ENCODE measurements at places on chromosomes 1 and 21.

DNA sequence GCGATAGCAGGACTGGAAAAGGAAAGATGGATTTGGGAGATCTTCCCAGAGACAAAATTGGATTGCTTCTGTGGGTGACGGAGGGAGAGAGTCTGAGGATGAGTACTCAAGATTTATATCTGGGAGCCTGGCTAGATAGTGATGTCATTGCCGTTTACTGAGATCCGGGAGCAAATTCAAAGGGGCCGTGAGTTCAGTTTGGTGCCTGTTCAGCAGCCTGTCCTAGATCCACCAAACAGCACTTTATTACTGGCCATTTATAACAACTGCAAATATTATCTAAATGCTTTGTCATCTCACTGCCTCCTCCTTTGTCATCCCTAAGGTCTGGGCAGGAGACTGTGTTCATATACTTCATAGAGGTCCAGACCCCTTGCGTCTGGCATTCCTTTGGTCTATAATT is 29.2 kb downstream of the MAPKAPK2 start:
- DNase-seq, result no peak
- no peak overlapping the region for H3K4me3 ChIP-seq
- no peaks in the 10 kb centered on the region for H3K36me3 ChIP-seq
- H3K27ac ChIP-seq, result peak overlapping the region; percentile 52
- H3K27me3 ChIP-seq, result no peaks in the 10 kb centered on the region

DNA sequence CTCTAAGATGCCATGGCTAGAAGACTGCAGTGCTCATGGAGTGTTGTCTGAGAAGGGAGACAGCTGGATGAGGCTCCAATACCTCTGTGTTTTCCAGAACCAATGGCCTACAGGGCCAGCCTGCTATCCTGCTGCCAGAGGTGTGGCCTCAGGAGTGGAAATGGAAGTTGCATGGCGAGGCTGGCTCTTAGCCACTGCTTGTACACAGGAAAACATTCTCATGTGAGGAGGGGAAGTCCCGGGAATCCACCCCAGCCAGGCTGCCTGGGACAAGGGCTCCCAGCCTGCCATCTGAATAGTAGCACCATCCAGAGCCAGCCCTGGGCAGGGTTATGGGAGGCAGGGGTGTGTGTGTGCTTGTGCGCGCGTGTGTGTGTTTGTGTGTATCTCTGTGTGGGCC is 56.5 kb downstream of the SDC3 start:
- no peak overlapping the region for H3K27ac ChIP-seq
- H3K36me3 ChIP-seq, result no peaks in the 10 kb centered on the region
- no peak overlapping the region for H3K4me3 ChIP-seq
- H3K27me3 ChIP-seq, result no peaks in the 10 kb centered on the region
- H3K4me1 ChIP-seq, result no peaks in the 10 kb centered on the region
- DNase-seq, result no peak

GRCh38 chr1:15616373-15617172 is 685 bp upstream of the DDI2 start:
- peak overlapping the region; percentile 82 for H3K4me3 ChIP-seq
- H3K36me3 ChIP-seq, result peaks cover 3% of the 10 kb centered on the region
- H3K4me1 ChIP-seq, result peaks cover 25% of the 10 kb centered on the region

DNA sequence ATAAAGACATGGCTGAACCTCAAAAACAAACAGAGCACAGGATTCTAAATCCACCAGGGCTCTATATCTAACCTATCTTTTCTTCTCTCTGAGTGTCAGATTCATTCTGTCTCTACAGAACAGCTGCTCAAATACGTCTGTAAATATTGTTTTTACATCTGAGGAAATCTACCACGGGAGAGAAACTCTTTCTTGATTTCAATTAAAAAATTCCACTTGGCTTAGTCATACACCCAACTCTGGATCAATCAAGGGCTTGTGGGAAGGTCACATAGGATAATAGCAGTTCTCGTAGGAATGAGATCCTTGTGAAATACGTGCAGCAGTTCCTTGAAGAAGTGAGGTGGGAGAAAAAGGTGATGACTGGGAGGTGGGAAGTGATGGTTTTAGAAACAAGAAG is 1355.7 kb upstream of the ADGRL2 start:
- no peaks in the 10 kb centered on the region for H3K27me3 ChIP-seq
- no peak overlapping the region for H3K4me3 ChIP-seq
- no peak overlapping the region for H3K27ac ChIP-seq
- no peaks in the 10 kb centered on the region for H3K36me3 ChIP-seq

DNA sequence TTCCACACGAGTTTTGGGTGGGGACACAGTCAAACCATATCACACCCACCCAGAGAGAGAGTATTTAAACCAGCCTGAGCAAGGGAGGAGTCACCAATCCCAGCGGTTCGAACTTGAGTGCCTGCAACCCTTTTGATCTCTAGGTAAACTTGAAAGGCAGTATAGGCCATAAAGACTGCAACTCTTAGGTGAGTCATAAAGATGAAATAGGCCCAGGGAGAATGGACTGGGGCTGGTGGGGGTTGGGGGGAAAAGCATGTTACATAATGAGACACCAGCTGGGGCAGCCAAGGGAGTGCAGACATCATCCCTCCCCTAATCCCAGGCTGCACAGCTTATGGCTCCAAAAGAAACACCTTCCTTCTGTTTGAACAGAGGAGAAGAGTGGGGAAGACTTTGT is 99.8 kb upstream of the LHX8 start:
- no peak overlapping the region for H3K27ac ChIP-seq
- DNase-seq, result no peak
- H3K4me3 ChIP-seq, result no peak overlapping the region
- H3K27me3 ChIP-seq, result no peaks in the 10 kb centered on the region

DNA sequence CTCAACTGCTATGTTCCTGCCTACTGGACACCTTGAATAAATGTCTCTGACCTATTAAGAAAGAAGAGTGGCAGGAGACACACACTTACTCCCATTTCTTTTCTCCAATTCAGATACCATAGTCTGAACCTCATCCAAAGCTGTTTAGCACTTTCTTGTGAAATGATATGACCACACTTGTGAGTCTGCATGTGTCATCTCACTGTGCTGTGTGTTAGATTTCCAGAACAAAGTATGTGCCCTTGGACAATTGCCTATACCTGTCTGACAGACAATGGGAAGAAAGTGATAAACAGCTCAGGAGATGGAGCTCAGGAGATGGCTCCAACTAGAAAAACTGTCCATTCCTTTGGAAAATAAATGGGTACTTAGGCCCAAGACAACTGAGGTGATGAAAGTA is 48.4 kb downstream of the USP48 start:
- H3K4me1 ChIP-seq, result no peaks in the 10 kb centered on the region
- no peak overlapping the region for H3K4me3 ChIP-seq
- no peak for DNase-seq
- H3K27me3 ChIP-seq, result no peaks in the 10 kb centered on the region
- H3K27ac ChIP-seq, result no peak overlapping the region

Measured in Panc1 (cell line).